Activated T-helper 1 cell treated with anti-CD3 and anti-CD28 coated beads, Interleukin-12 subunit alpha, Interleukin-12 subunit beta, Interleukin-2, Interleukin-4 antibody, amounts not matched to agents 30 ng/mL and 10 ng/mL and 1 ng/mL, durations not matched to agents 14 hours and 24 hours and 36 hours (primary cell): ENCODE measurements at places on chromosomes 4 and X.

DNA sequence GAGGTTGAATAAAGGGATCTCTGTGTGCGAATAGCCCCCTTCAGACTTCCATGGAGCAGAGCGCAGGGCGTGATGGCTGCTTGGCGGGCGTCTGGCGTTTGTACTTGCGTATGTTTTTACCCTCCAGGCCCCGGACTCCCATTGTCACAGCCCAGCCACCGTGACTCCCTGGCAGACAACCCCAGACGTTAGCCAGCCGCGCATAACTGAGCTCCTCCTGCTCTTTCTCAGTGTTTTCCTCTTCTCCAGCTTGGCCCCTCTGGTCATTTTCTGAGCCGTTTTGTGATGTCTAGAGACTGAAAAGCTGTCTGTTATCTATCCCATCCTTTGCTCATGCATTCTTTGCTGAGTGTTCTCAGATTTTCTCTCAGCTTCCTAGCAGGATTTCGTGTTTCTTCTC is 54.3 kb downstream of the IGFBP7 start:
- no peak for DNase-seq

DNA sequence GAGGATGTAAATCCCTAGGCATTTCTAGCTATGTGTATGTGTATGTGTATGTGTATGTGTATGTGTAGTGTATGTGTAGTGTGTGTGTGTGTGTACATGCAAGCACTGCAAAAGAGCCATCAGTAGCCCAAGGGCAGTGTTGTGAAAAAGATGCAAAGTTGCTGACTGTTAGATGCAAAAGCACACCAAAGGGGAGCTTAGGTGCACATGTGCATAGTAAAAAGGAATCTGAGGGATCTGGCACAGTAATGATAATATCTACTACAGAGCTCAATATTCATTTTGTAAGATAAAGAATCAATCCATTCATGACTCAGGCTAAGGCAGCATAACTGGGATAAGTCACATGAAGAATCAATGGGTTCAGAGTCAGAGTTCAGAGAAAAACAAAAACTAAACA is 80.2 kb downstream of the TMEM47 start:
- no peak for DNase-seq

DNA sequence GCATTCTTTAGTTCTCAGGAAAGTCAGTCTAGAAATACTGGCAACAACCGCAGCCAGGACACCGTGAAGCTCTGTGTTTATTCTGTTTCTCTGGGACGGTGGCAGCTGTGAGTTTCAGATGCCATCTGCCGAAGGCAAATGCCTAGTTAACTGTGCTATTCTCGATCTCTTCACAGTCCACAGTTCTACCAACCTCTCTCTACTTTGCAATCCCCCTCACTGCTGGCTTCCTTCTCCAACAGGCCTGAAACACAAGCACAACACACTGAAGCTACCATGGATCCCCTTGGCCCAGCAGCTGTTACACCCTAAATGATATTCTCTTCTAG is 118.8 kb downstream of the ZNF827 start:
- no peak for DNase-seq

- DNase-seq: no peak
Observed at GRCh38 chrX:153644356-153645125, 2.5 kb upstream of the DUSP9 start.

DNA sequence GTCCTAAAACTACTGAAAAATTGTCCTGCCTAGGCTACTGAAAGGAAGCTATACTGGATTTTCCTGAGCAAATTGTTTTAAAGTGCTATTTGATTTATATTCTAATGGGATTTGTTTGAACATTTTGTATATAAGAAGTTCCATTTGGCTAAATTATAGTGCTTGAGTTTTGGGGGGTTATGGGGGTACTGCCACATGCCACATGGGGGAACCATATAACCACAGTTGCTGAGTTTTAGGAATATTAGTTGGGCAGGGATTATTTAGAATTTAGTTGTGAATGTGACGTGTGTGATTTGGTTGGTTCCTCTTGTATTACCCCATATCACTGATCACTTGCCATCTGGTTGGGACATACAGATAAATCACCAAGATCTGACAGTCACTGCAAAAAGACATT is 224.5 kb upstream of the TAPT1 start:
- no peak for DNase-seq

DNA sequence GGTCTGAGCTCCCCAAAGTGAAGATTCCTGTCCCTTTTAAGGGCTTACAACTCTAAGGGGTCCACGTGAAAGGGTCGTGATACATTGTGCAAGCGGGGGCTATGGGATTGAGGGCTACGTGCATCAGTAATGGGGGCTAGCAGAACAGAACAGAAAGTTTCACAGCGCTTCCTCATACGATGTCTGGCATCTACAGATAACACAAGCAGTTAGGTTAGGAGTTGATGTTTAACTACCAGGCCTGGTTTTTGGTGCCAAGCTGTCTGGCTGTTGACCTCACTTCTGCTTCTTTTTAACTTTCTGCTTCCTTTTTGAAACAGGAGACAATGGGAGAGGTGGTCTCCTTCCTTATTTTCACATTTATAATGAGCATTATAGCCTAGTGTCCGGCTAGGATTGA is 368.6 kb upstream of the CXorf51A start:
- DNase-seq: no peak

DNA sequence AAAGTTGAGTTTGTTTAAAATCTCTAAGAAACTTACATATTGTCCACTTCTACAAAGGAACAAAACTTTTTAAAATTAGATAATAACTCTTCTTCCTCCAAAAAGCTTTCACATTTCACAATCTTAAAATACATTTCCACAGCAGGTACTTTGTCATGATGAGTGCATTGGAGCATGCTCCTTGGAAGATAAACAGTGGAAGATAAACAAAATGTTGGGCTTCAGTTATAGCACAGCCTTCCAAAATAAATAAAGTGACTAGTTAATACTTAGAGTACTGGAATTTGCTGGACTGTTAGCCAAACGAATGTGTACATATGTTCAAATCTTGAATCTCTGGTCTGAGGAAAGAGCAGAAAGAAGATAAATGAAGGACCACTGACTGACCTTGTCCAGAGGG is 54.9 kb upstream of the PDE5A start:
- no peak for DNase-seq

DNA sequence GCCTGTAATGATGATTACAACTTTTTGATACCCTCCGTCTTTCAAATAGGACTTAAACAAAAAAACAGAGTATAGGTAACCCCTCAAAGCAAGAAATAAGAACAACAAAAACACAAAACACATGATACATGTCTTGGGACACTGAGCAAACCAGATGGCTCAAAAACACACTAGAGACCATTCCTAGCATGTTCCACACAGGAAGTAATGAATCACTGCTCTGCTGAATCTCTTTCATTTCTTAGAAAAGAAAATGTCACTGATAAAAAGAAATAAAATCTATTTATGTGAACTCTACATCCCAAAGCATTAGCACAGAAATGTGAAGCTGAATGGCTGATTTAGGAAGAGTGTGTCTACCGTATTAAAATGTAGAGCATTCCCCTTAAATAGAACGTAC is 134.5 kb upstream of the IL15 start:
- DNase-seq: no peak

- DNase-seq: no peak
Observed at GRCh38 chrX:97168646-97169045, 284.9 kb downstream of the RPA4 start.
